Activated CD8-positive, alpha-beta memory T cell treated with anti-CD3 and anti-CD28 coated beads, Interleukin-2, amount 10 ng/mL, durations not matched to agents 7 days and 5 days (primary cell): ENCODE measurements at places on chromosomes 3 and 15. TPM values are rescaled to one million over a fixed set of nuclear protein-coding genes. Genes with fewer than 3 reads are reported as not detected.

DNA sequence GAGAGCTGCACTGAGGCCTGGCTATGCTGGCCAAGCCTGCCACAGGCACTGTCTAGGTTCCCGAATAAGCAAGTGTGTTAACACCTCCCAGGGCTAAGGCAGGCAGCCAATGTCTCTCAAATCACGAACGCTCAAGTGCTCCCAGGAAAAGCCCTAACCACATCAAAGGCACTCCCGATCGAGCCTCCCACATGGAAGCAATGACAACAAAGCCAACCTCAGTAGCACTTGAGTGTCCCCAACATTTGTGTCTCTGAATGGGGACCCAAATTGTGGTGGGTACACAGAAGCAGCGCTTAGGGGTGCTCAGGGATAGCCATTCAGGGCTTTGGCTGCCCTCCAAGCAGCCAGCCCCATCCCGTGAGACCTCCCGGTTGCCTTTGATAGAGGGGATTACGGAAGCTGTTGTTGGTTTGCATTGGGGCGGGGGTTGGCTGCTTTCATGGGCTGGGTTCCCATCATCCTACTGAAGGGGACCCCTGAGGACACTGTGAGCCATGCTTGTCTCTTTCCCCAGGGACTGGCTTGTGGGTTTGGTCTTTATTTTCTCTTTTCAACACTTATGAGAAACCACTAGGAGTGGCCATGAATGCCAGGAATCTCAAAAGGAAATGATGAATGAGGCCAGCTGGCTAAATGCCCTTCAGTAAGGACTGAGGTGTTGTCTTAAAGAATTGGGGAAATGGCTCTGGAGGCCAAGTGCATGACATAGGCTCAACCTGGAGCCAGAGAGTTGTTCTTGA, 234.1 kb upstream of the FEZF2 start:
- no peak for DNase-seq

- no peak for DNase-seq
Measured at GRCh38 chr15:80015156-80015555, 44.2 kb upstream of the BCL2A1 start.

DNA sequence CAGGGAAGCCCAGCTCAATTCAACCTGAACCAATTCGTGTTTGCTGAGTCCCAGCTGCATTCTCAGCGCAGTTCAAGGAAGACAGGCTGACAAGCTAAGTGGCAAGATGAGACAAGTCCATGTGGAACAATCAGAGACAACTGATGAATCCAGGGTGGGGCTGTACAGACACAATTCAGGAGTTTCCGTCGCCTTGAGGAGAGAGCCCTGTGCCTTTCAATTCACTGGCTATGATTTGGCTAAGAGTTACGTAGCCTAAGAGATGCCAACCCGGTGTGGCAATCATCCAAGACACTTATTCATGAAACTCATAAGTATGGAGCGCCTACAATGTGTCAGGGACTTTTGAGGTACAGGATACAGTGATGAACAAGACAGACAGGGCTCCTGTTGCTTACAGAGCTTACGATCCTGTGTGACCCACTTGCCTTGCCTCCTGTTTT, 15.5 kb upstream of the ZBED2 start:
- DNase-seq, result no peak

DNA sequence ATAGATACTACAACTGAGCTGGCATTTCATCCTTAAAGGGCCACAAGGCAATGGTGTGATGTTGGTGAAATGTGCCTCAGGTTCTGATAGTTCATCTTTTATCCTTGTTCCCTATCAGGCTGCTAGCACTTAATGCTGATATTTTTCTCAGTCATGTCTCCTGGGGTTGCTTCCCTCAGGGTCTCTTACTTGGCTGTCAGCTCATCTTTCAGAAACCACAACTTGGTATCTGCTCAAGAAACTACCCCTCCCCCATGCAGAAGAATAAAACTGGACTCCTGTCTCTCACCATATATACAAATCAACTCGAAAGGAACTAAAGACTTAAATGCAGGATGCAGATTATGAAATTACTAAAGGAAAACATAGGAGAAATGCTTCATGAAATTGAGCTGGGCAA, 308.1 kb downstream of the CHST2 start:
- no peak for DNase-seq

GRCh38 chr3:89586256-89586655, 478.8 kb downstream of the EPHA3 start:
- no peak for DNase-seq

The ROPN1 gene
- not detected for total RNA-seq

- DNase-seq, result no peak
Measured at GRCh38 chr15:59143281-59143680, 38.3 kb downstream of the CCNB2 start.

DNA sequence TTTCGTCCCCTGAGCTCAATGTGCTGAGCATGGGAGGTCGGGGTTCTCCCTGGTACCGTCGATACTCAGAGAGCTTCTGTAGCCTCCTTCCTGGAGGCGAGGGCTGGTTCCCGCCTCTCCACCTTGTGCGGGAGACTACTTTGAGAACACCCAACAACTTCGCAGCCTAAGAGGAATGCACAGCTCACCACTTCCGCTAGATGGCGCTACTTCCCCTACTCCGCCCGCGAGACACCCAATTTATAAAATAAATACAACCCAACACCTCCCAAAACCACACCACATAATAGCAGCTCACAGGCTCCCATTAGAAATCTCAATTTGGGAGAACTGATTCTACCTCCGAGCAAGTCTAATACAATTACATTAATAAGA, 1.2 kb downstream of the RGMA start:
- DNase-seq, result peak; percentile 80

GRCh38 chr15:52014616-52015015, 4.4 kb upstream of the MAPK6 start:
- no peak for DNase-seq

The MRPS25 gene
- 66.9 TPM for total RNA-seq

The CD86 gene
- total RNA-seq, result 23.4 TPM

The PXK gene
- 61.7 TPM for total RNA-seq

DNA sequence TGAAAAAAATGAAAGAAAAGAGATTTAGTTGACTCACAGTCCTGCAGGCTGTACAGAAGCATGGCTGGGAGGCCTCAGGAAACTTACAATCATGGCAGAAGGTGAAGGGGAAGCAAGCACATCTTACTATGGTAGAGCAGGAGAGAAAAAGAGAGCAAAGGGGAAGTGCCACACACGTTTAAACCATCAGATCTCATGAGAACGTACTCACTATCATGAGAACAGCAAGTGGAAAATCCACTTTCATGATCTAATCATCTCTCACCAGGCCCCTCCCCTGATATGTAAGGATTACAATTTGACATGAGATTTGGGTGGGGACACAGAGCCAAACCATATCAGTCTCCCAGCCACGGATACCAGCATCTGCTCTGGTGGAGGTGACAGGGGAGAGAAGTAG, 50.8 kb upstream of the CPOX start:
- no peak for DNase-seq

The RARRES1 gene
- not detected for total RNA-seq

The IL1RAP gene
- total RNA-seq, result 11.5 TPM

The NR2E3 gene
- total RNA-seq, result not detected

- DNase-seq, result no peak
Measured at GRCh38 chr3:54858093-54858785, 69.6 kb downstream of the LRTM1 start.

DNA sequence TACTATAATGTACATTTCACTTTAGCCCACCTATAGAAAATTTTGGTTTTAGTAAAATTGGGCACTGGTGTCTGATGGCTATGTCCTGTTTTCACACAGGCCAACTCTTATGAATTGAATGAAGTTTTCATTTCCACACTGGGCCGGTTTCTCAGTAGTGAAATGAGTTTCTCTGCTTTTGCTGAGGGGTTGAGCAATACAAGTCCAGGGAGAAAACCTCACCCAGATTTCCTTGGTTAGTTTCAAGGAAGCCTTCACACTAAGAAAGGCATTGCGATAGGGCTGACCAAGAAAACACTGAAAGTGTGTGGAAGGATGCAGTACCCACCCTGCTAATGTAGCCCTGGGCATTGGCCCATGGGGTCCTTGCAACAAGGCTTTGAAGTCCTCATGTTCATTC, 331.5 kb upstream of the CFAP20DC start:
- peak; percentile 41 for DNase-seq
